Cardiac fibroblast (primary cell): ENCODE measurements at places on chromosomes 2 and 18.

DNA sequence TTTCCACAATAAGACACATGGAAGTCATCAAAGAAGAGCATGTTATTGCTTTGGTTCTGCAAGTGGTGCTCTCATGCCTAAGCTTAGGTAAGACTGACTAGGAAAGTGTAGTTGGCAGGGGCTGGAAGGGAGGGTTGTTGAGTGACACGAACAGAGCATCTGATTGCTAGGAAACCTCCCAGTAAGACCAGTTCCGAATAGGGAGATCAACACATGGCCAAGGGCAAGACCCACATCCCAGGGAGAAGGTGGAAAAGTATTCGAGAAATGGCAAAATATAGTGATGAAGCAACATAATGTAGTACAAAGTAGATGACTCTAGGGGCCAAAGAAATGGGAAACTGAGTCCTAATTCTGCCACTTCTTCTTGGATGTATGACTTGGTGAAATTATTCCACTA is 33.8 kb upstream of the FMNL2 start:
- DNase-seq, result no peak

DNA sequence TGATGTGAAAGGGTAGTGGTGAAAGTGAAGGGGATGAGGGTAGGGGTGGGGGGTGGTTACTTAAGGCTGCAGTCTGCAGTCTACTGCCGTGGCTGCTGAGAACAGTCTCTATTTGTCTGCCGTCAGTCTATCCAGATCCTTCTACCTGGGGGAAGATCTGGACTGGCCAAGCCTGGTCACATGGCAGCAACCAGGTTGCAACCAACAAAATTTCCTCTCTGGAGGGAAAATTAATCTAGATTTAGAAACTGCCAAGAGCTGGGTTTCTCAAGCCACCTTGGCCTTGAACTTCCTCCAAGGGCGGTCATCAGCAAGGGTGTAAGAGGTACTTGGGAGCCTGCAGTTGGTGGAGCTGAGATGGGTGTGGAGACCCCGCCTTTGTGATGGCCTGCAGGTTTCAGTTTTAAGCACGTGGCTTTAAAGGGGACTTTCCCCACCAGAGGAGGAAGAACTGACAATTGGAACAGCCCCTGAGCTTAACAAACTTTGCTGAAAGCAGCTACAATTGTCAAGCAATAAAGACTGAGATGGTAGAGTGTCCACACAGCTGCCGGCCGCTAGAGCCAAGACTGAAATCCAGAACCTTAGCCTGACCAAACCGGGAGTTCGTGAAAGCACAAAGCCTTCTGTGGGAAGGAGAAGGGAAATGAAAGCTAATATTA is 31.4 kb upstream of the KCMF1 start:
- no peak for DNase-seq

DNA sequence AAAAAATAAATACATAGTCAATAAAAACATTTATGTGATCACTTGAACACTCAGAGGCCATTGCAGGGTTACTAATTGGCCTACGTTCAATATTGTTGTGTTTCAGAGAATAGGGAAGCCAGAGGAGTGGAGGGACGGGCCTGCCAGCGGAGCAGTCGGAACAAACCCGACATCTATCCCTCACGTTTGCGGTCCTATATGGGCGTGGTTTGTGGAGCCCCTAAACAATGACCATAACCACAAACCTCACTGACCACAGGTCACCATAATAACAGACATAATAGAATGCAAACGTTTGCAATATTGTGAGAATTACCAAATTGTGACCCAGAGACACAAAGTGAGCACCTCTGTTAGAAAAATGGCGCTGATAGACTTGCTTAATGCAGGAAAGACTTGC is 19.5 kb upstream of the ZNF516 start:
- DNase-seq, result no peak

DNA sequence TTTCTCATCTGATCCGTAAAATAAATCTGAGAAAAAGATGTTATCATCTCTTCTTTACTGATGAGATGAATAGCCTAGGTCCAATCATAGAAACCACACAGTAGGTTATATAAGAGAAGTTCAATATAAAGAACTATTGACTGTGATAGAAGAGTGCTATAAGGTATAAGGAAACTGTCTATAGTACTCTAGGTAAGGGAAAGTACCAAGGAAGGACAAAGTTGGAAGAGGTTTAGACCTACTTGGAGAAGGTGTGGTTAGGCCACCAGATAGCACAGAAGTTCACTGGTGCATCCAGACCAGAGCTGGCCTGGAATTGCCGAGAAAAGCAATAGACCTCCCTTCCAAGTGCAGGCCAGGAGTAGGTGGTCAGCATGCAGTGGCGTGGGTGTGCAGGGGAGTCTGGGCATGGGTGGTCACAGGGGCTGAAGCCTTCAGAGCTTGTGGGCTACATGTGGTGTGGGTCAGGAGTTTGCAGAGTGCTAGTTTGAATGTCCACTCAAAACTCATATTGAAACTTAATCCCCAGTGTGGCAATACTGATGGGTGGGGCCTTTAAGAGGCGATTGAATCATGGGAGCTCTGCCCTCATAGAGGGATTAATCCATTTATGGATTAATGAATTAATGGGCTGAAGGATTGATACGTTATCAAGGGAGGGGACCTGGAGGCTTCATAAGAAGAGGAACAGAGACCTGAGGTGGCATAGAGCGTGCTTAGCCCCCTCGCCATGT is 86.3 kb downstream of the ALPK2 start:
- DNase-seq, result no peak

DNA sequence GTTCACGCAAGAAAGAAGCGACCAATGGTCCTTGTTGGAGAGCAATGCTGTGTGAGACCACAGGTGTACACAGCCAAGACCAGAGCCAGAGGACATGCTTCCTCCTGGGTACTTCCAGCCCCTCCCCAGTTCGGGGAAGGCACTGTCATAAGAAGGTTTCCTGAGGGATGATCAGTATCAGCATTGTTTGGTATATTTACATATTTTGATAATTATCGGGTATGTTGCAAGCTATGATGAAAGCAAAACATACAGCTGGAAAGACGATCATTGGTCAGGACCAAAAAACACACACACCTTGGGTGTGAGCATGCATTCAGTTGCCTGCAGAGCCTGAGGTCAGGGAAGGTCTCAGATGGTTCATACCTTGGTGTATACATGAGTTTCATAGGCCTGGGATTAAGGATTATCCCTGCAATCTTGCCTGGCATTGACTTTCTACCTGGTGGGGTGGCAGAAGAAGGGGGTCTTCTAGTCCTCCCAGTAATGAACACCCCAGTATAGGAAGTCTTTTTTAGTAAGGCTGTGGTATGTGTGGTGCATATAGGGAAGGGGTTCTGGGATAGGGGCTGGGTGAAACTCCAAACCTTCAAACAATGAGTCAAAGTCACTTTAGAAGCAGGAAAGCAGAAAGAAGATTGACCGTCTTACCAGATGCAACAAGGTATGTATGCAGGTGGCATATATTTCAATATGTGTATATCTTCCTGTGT is 2.9 kb downstream of the SERPINB2 start:
- DNase-seq, result no peak

DNA sequence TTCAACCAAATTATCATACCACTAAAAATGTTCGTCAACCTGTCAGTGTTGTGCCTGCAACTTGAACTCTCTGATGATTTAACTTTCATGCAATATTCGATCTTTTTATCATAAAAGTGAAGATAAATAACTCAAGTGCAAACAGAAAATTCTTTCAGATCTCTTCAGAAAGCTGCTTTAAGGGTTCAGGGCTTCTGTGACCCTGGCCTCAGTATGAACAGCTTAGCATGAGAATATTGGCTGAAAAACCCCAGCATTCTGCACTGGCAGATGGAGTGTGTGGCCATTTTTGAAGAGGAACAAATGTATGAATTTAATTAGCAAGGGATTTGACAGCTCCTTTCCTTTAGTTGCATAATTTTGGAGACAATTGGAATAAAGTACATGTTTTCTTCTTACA is 851.4 kb upstream of the SOX11 start:
- DNase-seq, result no peak

GRCh38 chr18:58522132-58522531 is 106.8 kb downstream of the ALPK2 start:
- DNase-seq, result no peak

GRCh38 chr2:71423817-71424420 is 29.4 kb upstream of the DYSF start:
- DNase-seq, result peak; percentile 10

GRCh38 chr18:61853855-61854254 is 39.0 kb downstream of the RNF152 start:
- no peak for DNase-seq

DNA sequence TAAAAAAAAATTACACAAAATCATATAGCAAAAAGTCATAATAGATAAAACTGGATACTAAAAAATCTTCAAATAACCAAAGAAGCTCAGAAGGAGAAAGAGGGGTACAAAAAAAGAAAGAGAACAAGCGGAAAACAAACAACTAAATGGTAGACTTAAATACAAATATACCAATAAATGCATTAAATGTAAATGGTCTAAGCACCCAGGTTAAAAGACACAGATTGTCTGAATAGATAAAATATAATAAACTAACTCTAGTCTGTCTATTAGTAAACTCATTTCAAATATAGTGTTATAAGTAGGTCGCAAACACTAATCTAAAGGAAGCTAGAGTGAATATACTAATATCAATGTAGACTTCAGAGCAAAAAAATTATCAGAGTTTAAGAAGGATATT is 357.4 kb downstream of the METTL4 start:
- DNase-seq, result no peak

DNA sequence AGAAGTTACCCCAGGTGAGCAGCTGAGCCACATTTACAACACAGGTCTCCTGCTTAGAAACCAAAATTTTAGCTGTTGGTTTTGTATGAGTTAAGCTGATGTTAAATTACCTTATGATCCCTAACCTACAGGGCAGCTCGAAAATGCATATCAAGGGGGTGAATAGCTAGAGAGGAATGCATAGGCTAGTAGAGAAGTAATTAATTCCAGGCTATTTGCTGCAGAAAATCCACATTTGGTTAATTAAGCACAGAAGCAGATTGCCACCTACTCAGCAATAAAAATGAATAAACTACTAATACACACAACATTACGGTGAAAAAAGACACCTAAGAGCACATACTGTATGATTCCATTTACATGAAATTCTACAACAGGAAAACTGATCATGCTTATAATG is 91.4 kb downstream of the OSBPL1A start:
- DNase-seq, result no peak
